ENCODE measurements at places on chromosomes 4 and X. TPM values are rescaled to one million over a fixed set of nuclear protein-coding genes. Genes with fewer than 3 reads are reported as not detected.

The IQCM gene
- total RNA-seq = not detected

The HTRA3 gene
- 8.7 TPM for total RNA-seq

The SSX2 gene
- not detected for total RNA-seq

The SMIM10L2A gene
- total RNA-seq = 11.0 TPM

The TEX13B gene
- total RNA-seq = not detected

The RPGR gene
- 18.3 TPM for total RNA-seq

The PDLIM3 gene
- 45.3 TPM for total RNA-seq

The DRD5 gene
- total RNA-seq = 0.83 TPM

The TIMM17B gene
- 18.0 TPM for total RNA-seq

The FGA gene
- total RNA-seq = 1.7 TPM
